ENCODE measurements at places on chromosomes 6 and 20.

DNA sequence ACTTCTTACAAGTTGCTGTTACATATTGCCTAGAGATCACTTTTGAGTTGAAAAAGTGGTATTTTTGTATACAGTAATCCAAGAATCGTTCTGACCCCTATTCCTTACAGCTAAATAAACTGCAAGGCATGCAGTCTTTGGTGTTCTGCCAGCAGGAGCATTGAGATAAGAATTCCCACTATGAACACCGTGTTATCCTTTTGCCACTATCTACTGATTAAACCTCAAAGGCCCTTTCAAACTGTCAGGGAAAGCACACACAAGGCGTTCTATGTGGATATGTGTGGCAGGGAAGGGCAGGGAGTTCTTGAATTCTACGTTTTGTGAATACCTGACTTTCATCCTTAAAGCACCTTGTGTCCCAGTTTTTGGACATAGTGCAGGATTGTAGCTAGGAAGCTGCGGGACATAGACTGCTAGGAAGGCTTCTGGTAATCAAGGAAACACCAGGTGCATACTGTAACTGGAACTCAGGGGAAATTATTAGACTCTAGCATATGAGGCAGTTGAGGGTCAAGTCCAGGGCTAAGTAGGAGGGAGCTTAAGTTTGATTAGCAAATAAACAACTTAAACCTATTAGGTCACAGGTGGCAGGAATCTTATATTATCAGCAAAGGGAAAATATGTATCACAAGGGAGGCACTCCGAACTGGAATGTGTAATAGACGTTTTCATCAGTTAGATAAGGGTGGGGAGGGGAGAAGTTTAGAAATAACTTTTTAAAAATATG is 506.6 kb downstream of the RNF144B start:
- no peak for DNase-seq

DNA sequence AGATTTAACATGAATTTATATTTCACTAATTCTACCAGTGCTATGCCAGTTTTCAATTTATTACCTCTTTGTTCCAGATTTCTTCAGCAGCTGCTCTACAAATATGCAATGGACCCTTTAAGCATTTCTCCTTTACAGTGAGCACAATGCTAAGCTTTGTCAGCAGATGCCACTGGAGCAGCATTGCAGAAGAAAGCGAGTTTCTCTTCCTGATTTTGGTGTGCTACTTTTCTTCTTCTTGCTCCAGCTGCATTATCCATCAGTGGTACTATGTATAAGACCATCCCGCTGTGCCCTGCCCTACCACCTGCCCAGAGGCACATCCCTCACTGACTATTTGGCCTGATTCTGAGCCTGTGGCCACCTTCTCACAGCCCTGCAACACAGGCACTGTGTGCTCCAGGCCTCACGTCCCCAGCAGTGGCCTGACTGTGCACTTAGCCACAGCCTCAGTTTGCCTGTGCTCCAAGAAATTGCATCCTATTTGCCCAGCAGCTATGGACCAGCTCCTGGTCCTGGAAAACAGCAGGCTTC is 84.1 kb downstream of the TNFAIP3 start:
- no peak for DNase-seq

DNA sequence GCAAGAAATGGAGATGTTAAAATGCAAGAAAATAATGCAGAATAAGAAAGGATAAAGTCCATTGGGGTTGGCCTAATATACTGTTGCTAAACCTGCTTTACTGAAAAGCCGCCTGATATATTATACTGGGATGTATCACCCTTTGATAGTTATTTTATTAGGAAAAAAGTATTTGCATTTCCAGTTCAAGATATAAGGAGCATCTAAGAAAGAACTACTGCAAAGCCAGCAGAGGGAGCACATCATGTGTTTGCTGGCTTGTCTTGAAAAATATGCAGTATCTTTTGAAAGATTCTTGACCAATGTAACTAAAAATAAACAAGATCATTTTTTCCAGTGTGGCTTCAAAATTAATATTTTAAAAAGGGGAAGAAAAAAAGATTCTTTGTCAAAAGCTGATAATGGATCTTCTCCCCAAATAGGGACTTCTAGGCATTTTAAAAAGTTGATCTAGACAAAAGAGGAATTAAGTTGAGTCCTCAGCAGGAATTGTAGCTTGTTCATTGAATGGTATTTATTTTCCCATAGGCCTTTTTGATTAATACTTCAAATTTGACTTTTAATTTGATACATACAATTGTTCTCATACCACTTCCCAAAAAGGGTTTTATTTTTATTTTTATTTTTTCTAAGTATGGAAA is 214.9 kb downstream of the ZFAND3 start:
- DNase-seq: no peak

- DNase-seq: no peak
Observed at GRCh38 chr6:71463061-71463460, 174.4 kb downstream of the OGFRL1 start.

DNA sequence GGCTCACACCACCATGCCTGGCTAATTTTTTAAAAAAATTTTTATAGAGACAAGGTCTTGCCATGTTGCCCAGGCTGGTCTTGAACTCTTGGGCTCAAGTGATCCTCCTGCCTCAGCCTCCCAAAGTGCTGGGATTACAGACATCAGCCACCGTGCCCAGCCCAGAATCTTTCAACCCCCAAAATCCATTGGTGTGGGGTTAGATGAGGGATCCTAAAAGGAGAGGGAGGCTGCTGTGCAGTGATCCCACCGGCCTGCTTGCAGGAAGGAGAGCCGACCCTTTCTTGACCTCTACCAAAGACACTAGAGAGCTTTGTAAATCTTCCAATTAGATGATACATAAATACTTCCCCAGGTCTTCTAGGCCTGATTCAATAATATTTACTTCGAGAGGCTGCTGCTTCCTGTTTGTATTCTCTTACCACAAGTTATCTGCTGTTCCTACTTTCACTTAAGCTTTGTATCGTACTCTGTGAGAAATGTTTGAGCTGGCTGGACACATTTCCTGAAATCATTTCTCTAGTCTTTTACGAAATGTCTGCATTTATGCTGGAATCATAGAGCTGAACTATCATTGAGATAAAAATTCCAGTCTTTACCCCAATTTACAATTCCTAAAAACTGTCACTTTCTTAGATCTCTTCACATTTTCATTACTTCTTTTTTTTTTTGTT is 49.3 kb upstream of the IER3 start:
- DNase-seq: no peak

DNA sequence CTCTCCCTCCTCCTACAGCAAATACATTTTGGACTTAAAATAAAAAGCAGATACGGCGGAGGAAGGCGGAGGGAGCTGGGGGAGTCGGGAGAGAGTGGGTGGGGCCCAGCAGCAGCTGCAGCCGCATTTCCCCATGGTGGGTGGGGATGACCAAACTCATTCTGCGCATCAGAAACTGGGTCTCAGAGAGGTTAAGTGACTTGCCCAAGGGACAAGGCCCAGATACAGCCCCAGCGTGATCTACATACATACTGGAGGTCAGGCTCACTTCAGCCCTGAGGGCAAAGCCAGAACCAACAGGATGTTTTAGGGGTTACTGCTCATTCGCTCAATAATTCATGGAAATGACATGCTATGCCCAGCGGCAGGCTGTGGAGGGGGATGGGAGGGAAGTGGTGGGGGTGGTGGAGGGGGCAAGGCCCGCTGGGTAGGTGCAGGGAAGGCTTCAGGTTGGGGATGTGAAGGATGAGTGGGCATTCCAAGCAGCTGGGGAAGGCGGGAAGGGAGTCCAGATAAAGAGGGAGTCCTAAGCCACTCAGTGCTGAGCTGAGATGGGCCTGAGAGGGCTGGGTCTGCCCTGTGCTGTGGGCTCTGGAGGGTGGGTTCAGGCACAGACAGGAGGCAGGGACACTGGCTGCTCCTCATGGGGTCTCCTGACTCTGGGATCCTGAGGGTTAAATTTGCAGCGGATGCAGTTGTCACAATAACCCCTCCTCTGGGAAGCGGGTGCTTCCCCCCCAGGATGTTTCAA is 31.0 kb downstream of the DLGAP4 start:
- no peak for DNase-seq
